ENCODE measurements at places on chromosomes 3 and 15. TPM values are rescaled to one million over a fixed set of nuclear protein-coding genes. Genes with fewer than 3 reads are reported as not detected.

GRCh38 chr3:191020730-191021396, 158.4 kb upstream of the GMNC start:
- DNase-seq, result no peak

- DNase-seq, result no peak
These were observed 62.9 kb downstream of the SH3GL3 start for GRCh38 chr15:83510001-83510400.

GRCh38 chr15:99414755-99415731, 150.7 kb upstream of the MEF2A start:
- no peak for DNase-seq

GRCh38 chr15:53128652-53129051, 338.5 kb upstream of the ONECUT1 start:
- no peak for DNase-seq

- DNase-seq, result no peak
These were observed 8.7 kb upstream of the CAMK1 start for GRCh38 chr3:9778143-9779074.

- no peak for DNase-seq
These were observed 33.1 kb upstream of the ALDH1L1 start for GRCh38 chr3:126213379-126214028.

GRCh38 chr3:168070919-168071318, 24.8 kb downstream of the GOLIM4 start:
- no peak for DNase-seq

DNA sequence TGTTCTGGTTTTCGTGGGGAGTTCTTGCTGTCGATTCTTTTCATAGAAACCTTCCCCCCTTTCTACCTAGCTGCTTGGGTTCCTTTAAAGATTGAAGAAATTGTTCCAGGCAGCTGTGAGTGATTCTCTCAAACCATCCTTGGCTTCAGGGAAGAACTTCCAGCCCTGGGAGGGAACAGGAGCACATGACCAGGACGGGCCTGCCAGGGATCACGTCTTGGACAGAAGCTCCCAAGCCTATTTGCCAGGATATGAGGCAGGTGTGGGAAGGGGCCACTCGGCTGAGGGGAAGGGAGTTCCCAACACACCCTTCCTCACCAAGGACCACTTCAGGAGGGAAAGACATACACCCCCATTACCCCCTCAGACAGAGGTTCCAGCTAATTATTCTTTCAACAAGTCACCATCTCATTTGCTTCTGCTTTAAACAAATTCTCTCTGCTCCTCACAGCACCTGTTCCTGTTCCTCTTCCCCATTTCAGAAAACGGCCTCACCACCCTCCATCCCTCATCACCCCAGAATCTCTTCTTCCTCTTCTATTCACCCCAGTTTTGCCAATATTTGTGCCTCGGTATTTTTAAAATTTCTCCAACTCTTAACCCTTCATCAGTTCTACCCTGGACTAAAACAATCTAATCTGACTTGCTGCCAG, 62.5 kb downstream of the WHAMM start:
- DNase-seq, result no peak

DNA sequence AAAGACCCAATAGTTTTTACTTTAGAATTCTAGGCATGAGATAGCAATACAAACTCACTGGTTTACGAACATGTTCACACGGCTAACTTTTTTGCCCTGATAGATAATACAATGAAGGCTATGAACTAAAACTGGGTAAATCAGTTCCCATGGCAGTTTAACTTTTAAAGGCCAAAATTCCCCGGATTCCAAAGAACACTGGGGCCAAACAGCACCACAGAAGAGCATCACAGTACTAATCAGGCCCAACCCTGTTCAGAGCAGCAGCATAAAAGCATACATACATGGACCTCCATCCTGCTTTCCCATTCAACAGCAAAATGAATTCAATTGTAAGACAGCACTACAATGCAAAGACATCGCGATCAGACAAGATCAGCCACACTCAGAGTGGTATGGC, 540.3 kb upstream of the CCDC54 start:
- no peak for DNase-seq

- DNase-seq, result no peak
These were observed 751.0 kb downstream of the ROBO1 start for GRCh38 chr3:79016587-79017376.

DNA sequence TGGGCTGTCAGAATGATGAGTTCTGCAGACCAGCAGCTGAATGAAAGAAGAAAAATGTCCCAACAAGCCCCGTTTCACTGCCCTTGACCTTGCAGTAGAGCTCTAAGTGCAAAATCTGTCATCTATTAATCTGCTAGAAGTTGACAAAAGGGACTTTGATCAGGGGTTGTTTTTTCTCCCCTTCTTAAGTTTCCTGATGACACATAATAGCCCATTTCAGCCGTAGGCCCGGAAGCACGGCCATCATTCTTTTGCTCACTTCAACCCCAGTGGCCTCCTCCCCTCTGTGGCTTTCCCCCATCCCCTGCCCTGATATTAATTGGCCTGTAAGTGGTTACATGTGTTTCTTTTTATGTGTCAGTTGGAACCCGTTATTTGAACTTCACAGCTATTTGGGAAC, 298.9 kb downstream of the RPLP1 start:
- peak; percentile 17 for DNase-seq

DNA sequence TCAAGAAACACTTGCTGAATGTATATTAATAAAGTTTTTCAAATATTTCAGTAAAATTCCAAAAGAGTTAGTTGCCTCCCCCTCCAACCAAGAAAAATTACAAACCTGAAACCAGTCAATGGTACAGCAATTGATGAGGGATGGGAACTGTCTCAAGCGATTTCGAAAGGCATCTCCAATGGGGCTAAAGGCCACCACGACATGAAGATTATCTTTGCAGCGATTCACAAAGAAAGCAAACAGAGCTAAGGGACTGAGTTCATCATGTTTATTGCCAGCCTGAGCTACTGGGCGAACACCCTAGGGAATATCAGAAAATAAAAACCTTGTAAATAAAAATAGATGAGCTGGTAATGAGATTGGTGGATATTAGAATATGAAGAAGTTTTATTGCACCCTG, 99.3 kb upstream of the ASB14 start:
- no peak for DNase-seq

DNA sequence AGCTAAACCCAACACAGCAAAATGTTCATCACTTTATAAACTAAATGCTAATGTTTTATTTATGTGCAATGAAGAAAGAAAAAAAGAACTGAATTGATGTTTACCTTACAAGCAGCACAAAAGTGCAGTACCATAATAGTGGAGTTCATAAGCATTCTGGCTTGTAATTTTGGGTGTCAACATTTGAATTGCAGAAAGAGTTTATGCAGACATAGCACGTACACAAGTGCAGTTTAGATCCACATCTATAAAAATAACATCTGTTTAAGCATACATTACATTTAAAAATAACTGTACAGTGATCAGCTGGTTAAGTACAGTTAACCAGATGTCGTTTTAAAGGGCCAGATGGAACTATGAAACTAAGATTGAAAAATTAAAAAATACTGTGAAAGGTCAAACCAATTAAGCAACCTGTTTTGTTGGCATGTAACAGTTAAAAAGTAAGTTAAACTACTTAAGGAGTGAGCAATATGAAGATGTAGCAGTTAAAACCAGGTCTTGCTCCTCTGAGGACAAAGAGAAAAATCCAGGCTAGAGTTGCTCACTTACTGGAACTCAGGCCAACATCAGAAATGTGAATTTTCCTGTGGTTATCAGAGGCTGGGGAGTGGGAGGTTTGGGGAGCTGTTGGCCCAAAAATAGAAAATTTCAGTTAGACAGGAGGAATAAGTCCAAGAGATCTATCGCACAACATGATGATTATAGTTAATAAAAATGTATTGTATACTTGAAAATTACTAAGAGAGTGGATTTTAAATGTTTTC, 204.9 kb upstream of the MDFIC2 start:
- DNase-seq, result no peak

DNA sequence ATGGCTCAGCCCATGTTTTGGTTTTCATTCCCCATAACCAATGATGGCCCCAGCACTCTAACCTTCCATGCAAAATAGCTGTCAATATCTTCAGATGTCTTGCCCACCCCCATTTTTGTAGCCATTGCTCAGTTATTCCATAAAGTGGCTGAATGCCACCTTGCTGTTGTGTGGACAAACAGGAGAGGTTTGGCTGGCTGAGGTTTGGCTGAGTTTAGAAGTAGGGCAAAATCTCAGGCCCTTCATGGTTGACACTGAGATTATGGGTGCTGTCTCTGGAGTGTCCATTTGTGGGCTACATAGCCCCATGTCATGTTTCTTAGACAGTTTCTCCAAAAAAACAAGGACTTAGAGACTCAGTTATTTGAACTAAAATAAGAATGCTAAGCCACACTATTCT, 96.9 kb downstream of the TCF12 start:
- DNase-seq, result no peak

- no peak for DNase-seq
These were observed 16.3 kb downstream of the CX3CR1 start for GRCh38 chr3:39263576-39263975.

- no peak for DNase-seq
These were observed 14.4 kb upstream of the BBX start for GRCh38 chr3:107508331-107508730.

GRCh38 chr3:63940389-63940757, 28.2 kb upstream of the SCAANT1 start:
- no peak for DNase-seq

- no peak for DNase-seq
These were observed 146.5 kb downstream of the FILIP1L start for GRCh38 chr3:99967796-99968195.

GRCh38 chr15:80957976-80958375, 31.6 kb downstream of the MESD start:
- no peak for DNase-seq

DNA sequence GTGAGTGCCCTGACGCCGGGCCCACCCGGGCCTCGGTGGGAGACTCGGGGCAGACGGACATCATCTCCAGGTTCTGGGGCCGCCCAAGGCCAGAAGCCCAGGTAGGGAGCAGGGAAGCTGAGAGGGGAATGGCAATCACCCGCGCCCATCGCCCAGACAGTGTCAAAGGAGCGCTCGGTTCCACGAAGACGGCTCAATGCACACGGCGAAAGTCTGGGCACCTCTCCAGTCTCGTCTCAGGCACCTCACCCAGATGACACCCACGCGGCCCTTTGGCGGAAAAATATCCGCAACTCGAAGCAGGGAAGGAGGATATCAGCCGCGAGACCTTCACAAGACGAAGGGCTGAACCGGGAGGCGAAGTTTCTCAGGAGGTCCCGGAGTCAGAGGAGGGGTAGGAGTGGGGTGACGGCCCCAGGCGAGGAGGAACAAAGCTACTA, 916 bp downstream of the IL17RD start:
- DNase-seq, result peak; percentile 6

GRCh38 chr3:14152963-14153355, 25.4 kb downstream of the XPC start:
- no peak for DNase-seq

- no peak for DNase-seq
These were observed 301.8 kb upstream of the SEMA6D start for GRCh38 chr15:47415539-47415971.

- no peak for DNase-seq
These were observed 8.0 kb downstream of the KLHL25 start for GRCh38 chr15:85786781-85787114.

DNA sequence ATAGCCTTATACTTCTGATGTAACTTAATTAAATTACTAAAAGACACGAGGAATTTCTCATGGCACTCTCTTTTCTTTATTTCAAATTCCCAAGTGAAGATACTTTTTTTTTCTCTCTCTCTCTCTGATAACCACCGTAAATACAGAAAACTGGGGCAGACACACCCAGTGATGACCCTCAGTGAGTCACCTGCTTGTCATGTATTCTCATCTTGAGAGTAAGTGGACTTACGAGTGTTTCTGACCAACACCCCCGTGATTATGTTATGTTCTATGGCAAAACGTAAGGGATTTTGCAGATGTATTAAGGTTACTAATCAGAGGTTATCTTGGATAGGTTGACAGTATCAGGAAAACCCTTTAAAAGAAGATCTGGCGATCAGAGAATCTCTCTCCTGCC, 348.8 kb upstream of the ZNF717 start:
- DNase-seq, result no peak

DNA sequence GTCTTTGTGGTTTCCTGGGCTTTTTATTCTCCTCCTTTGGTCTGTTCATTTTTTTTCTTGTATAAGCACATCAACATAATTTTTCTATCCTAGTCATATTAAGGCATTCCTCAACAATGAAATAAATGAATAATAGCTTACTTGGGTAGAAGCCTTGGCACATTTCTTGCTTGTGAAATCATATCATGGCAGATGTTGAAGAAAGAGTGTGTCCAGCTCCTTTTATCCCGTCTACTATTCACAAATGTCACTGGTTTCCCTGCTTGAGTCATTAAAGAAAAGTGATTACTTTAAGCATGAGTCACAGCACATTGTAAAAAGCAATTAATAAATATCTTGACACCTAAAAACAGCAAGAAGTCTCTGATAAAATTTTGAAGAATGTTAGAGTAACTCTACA, 42.1 kb downstream of the MINAR1 start:
- DNase-seq, result no peak

DNA sequence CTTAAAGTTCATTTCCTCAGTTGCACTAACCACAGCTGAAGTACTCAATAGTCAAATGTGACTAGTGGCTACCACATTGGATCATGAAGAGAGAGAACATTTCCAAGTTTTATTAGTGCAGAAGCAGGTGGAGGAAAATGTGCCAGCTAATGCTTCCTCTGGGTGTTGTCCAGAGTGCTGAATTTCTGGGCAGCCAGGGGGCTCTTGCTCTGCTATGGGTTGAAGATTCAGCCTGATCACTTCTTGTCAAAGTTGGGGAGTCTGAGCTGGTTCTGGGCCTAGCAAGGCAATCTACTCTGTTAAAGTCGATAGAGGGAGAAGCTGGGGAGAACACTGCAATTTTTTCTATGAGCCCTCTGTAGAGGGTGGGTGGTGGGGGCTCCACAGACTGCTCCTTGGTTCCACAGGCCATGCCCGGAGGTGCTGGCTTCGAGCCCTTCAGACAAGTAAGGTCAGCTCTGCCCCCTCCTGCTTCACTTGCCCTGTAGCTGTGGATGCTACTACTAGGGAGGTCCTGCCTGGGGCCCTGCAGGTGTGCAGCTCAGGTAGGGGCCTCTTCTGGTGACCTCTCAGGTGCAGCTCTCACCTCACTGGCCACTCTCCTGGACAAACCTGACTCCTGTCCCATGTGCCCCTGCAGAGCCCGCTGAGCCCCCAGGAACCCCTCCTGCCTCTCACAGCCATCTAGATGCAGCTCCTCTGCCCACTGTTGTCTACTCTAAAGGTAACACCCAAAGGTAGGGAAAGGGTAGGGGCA, 8.2 kb downstream of the ALG3 start:
- DNase-seq, result peak; percentile 54

Gene SCAANT1
- 1.7 TPM for total RNA-seq

Gene EXD1
- total RNA-seq, result not detected

Gene CCR3
- total RNA-seq, result not detected

Gene TTC14
- 20.2 TPM for total RNA-seq

Gene CFAP161
- total RNA-seq, result 0.20 TPM

Gene EPHB1
- 4.2 TPM for total RNA-seq

Gene ZNF662
- 1.8 TPM for total RNA-seq

Gene MEX3B
- 7.0 TPM for total RNA-seq

Gene TEX9
- total RNA-seq, result under 0.01 TPM

Gene RNU5B-1
- total RNA-seq, result not detected

Gene TMEM212
- total RNA-seq, result not detected

Gene RPL15
- 2,195 TPM for total RNA-seq
